Endothelial cell of umbilical vein (primary cell): ENCODE measurements at places on chromosomes 5 and 9.

- no peak for DNase-seq
These were observed 27.9 kb downstream of the PCDH1 start for GRCh38 chr5:141850244-141850768.

DNA sequence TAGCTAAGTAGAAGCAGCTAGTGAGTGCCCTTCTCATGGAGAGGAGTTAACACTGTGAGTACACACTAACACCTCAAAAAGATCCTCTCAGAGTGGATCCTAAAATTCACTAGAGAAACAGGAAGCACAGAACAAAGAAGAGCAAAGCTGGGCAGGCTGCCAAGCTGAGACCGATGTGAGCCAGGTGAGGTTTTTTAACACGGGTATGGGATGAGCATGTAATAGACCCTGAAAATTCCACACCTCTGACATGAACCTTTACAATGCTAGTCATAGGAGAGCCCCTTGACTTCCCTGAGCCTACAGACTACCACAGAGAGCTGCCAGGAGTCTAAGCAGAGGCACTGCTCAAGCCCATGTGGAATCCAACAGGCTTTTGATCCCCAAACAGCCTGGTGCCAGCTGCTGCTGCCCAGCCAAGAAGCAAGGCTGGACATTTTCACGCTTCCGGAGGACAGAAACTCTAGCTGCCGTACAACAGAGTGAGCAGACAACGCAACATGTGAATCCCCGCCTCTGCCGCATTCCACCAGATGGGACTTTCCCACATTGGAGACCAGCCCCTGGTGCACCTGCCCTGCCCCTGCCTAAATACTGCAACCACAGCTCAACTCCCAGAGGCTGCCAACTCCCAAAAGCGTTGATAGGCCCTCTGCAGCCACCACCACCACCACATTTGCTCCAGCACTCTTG lies 280.8 kb downstream of the CDH10 start:
- no peak for DNase-seq

DNA sequence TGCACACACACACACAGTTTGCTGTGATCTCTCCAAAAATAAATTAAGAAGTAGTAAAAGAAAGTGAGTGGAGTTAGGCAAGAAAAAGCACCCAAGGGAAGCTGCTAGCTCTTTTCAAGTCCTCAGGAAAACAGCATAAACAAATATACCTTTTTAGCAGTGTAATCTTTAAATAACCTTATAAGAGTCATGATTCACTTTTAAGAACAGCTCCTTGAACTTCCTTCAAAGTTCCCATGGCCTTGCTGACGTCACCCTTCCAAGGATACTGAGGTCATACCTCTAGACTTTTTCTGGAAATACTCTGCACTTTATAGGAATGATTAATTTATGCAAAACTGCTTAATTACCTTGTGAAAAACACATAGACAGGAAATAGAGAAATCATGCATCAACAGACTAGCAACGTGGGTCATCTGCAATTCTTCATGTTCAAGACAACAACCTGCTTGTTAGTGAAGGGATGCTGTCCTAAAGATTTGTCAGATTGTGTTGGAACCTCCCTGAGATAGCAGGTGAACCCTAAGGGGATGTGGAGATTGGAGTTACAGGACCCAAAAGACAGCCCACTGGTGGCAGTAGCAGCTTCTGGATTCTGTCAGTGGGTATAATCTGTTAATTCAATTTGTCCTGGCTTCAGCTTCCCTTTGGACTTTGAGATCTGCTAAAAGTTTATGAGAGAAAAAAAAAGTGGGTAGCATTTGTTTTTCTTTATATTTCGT lies 229.0 kb downstream of the ELAVL2 start:
- DNase-seq = no peak

- no peak for DNase-seq
These were observed 14.6 kb downstream of the ZNF883 start for GRCh38 chr9:112997236-112997941.

- peak; percentile 68 for DNase-seq
These were observed at the start of gene ADAM19 for GRCh38 chr5:157575381-157576020. TSS of gene ADAM19 (minus strand) at chr5:157575775. CDS start at chr5:157575696, 79 bp downstream.

GRCh38 chr9:133667759-133668450 lies 31.7 kb downstream of the DBH start:
- DNase-seq = no peak

- DNase-seq = no peak
These were observed 18.9 kb downstream of the KIF24 start for GRCh38 chr9:34310215-34310614.

DNA sequence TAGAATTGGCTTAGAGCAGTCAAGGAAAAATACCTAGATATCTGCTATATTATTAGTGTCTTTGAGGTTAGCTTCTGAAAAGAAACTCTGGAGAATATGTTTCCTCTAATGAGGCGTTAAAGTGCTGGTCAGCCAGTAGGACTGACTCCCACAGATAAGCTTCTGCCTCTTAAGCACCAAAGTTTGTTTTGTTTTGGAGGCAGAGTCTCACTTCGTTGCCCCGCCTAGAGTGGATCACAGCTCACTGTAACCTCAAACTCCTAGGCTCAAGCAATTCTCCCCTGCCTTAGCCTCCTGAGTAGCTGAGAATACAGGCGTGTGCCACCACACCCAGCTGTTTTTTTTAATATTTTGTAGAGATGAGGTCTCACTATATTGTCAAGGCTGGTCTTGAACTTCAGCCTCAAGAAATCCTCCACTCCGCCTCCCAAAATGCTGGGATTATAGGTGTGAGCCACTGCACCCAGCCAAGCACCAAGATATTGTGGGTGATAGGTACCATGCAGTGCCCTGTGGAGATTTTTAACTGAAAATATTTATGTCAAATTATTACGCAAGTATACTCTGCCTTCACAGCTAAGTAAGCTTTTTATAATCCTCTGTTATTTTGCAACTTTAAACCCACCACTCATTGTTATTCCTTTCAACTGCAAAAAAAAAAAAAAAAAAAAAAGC lies 24.7 kb upstream of the TMEM171 start:
- DNase-seq = no peak

- DNase-seq = no peak
These were observed 601 bp downstream of the ERGIC1 start for GRCh38 chr5:172834415-172835289.

DNA sequence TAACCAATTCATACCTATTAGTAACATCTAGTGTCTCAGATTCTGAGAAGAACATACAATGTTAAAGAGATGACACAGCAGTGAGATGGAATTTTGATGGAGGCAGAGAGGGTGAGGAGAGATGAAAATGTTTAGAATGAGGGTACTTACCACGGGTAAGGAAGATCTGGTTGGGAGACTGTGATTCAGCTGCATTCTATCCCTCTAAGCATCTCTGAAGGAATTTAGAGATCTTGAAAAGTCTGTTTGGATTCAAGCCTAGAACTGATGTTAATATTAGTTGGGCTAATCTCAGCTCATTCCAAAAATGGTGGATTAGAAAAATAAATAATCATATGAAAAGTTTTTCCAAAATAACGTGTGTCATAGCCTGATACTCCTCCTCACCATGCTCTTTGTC lies 191.5 kb upstream of the CLINT1 start:
- no peak for DNase-seq

DNA sequence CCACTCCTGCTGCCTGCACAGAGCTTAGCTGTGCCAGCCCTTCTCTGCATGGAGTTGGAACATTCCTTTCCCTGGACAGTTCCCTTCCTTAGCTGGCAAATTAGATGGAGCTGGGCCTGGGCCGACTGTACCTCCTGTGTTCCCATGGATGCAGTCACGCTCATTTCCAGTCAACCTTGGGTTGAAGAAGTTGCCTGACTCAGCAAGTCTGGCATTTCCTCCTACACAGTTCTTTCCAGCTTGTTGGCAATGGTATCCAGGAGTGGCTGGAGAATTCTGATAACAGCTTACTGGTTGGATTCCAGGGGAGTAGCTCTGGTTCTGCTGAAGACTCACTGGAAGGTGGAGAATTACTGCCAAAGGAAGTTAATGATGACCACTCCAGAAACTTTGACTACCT lies 9.2 kb upstream of the TAF1L start:
- peak; percentile 84 for DNase-seq

DNA sequence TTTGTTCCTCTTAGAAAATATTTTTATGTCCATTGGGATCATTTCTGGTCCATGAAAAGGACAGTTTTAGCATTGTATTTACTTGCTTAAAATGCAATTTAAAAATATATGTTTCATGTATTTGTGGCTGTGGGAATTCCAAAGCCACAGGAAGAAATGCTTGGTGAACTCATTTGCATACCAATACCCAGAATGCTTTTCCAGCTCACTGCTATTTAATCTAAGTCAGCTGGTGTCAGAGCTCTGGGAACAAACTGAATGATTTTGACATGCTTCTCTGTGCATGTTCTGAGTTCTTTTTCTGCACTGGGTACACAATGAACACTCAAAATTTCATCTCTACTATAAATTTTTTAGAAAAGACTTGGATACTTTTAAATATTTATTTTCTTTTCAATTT lies 482.8 kb upstream of the ARRDC3 start:
- DNase-seq = no peak

DNA sequence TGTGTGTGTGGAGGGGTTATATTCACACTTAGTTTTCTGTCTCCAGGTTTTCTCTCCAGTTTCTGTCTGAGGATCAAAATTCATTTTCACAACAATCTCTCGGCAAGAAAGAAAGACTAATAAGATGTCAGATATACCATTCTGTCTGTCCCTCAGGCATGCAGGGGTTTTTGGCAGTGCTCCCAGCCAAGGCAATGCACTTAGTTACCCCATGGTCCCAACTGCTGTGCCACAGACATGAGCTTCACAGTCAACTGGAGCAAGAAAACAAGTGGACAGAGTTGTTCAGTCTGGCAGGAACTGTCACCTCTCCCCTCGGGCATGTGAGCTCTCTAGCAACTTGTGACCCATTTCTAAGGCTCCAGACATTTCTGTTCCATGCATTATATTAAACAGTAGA lies 101.7 kb upstream of the LHFPL2 start:
- DNase-seq = no peak

DNA sequence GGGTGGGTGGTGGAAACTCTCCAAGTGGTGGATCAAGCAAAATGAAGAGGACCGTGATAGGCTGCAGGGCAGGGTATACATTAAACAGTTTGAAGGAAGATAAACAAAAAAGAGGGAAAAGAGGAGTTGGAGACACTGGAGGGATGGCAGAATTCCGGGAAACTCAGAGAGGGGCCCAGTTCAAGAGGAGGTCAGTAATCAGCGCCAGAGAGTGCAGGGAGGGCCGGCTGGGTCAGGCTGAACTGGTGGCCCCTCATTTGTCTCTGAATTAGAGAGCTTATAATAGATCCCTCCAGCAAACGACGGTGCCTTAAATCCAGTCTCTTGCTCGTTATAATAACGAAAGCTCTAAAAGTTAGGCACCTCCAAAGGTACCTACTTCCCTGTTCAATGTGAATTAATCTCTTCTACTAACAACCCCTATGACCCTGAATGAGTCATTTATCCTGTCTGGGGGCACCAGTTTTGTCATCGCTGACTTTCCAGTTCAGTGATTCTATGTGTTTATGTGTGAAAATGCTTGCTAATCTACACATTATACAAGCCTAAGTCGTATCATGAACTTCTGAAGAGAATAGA lies 2.4 kb upstream of the ZSWIM6 start:
- DNase-seq = peak; percentile 80

DNA sequence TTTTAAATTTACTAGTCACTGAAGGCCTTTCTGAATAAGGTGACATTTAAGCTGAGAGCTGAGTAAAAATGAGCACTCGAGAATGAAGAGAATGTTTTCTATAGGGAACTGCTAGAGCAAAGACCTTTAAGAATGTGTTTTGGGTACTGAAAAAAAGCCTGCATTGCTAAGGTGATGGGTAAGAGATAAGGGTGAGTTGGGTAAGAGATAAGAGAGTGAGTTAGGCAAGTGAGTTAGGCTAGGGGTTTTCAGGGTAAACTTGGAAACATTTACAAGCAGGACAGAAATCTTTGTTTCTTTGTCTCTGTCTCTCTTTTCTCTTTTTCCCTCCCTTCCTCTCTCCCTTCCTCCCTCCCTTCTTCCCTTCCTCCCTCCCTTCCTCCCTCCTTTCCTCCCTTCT lies 5.6 kb downstream of the RAD23B start:
- no peak for DNase-seq
